COLO829 (cell line): ENCODE measurements at places on chromosomes 13 and 19.

GRCh38 chr19:16012552-16012951, 63.7 kb upstream of the TPM4 start:
- no peak for DNase-seq

GRCh38 chr13:103410002-103410401, 343.8 kb upstream of the SLC10A2 start:
- no peak for DNase-seq

- DNase-seq: no peak
Measured at GRCh38 chr13:111342721-111343120, 22.3 kb downstream of the TEX29 start.

GRCh38 chr19:35281303-35281702, 1.0 kb upstream of the HAMP start:
- no peak for DNase-seq

DNA sequence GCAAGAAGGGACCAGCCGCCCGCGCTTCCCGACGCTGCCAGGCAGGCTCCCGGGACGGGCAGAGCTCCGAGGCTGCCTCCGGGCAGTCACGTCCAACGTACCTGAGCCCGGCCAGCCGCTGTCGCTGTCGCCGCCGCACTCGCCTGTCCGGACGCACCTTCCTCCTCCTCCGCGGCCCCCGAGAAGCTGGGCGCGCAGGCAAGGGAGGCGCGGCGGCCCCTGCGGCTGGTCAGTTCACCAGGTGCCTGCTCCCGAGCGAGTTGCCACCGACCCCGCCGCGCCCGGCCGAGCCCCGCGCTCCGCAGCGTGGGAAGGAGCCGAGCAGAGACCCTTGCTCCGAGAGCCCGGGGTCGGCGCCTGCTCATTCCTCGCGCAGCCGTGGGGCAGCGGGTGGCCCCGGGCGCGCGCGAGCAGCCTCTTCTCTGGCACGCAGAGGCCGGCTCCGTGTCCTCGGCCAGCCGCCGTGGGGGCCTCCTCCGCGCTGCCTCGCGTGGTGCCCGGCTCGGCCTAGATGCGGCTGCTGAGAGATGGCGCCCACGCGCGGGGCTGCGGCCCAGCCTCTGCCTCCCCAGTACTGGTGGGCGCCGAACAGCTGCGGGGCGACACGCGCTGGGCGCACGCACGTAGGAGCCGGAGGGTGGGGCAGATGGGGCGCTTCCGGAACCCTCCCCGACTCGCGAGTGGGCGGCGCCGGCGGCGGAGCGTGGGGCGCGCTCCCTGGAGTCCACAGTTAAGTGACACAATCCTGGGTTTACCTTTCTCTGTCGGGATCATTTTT, 419.4 kb downstream of the UQCRFS1 start:
- DNase-seq: no peak

DNA sequence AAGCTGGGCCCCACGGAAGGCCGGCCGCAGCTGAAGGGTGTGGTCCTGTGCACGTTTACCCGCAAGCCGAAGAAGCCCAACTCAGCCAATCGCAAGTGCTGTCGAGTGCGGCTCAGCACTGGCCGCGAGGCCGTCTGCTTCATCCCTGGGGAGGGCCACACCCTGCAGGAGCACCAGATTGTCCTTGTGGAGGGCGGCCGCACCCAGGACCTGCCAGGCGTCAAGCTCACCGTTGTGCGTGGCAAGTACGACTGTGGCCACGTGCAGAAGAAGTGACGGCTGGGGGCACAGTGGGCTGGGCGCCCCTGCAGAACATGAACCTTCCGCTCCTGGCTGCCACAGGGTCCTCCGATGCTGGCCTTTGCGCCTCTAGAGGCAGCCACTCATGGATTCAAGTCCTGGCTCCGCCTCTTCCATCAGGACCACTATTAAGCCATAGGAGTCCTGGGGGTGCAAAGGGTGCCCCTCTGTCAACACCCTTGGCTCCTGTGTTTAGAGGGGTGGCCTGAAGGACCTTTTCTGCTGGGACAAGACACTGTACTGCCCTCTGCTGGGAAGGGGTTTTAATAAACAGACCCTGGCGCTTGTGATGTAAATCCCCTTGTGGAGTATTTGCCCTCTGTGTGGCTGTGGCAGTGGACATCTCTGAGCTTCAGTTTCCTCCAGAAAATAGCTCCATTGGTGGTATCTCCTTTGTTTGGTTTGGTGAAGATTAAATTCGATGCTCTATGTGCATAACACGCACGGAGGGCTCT, 1.9 kb downstream of the MRPS12 start:
- DNase-seq: no peak

GRCh38 chr19:952680-953444, 27.0 kb downstream of the ARID3A start:
- DNase-seq: no peak

DNA sequence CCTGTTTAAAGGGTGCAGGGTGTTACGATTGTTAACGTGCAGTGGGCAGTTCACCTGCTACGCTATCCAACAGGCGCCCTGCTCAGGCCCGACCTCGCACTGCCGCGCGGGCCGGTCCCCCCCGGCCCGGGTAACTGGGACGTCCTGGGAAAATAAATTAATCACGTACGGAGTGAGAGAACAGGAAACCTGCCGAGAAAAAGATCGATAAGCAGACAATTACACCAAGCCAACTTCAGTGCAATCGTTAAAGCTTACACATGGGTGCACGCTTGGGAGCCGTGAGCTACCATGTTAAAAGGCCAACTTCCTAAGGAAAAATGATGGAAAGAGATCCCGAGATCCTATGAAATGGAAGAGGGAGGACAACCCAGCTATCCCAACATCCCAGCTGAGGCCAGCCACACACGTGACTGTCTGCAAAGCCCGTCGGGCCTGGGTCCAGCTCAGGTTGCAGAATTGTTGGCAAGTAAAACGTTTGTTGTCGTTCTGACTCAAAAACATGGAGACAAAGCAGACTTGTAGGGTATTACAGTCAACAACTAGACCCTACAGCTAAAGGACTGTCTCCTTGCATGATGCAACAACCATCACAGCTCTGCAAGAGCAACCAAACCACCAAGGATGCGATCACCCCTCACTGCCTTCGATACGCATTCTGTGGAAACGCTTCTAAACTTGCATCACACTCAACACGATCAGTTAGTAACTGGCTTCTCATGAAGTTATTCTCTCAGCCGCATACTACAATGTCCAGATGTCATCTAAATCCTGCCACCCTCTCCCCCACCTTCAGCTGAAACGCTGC, 741 bp upstream of the TUBGCP3 start:
- no peak for DNase-seq

DNA sequence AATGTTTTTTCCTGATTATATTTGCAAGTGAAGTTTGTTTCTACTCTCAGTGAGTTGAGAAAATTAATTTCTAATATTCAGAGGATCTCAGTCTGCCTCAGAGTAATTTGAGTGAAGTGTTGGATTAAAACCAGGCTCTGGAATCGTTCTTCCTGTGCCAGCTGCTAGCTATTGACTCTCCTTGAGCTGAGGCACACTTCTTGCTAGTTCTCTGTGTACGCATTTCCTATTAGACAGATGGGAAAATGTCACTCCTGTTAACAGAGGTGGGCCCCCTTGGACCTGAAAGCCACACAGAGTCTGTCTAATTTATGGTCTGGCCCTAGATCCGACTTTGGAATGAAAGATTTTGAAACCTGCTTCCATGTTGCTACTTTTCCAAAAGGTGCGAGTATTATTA, 107.6 kb upstream of the RNF113B start:
- DNase-seq: no peak

- DNase-seq: peak; percentile 41
Measured at GRCh38 chr19:45016388-45017314, 15.4 kb downstream of the RELB start.

DNA sequence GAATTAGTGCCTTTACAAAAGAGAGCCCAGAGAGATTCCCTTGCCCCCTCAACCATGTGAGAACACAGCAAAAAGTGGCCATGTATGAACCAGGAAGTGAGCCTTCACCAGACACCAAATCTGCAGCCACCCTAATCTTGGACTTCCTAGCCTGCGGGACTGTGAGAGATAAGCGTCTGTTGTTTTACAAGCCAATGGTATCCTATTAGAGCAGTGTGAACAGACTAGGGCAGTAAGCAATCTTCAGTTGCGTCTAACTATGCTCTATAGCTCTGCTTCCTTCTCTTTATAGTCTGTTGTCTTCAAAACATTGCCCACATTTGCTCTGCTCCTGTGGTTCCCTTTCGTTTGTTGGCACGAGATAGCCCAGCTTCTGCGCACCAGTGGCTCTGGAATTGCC, 109.5 kb upstream of the FNDC3A start:
- DNase-seq: no peak

GRCh38 chr19:5592531-5593342, 25.0 kb upstream of the TINCR start:
- no peak for DNase-seq

DNA sequence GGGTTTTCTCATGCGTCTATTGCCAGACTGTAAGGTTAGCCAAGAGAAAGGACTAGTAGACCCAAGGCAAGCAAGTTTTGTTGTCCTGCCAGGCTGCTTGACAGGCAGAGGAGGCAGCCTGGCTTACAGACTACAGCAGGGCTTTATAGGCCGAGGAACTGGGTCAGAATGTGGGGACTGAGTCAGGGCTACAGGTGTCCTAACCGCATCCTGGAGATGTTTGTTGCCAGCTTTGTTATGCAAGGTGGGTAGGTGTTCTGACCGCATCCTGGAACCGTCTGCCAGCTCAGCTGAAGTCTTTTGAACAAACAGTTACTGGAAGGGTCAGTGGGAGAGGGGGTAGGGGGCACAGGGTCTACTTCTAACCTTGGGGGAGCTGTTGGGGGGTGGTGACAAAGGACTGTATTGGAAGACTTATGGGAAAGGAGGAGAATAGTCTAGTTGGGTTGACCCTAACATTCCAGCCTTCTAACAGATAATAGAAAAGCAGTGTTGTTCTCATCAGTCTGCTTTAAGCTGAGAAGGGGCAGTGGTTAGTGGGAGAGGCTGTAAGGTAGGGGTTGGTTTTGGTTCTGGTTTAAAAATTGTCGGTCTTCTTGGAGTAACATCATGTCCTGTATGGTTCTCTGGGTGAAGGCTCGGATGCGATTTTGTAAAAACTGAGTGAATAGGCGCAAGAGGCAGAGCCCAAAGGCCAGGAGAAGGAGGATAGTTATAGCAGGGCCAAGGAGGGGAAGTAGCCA, 913.8 kb upstream of the SLITRK5 start:
- no peak for DNase-seq

GRCh38 chr19:44696939-44697669, 1.8 kb upstream of the CEACAM16 start:
- DNase-seq: no peak

DNA sequence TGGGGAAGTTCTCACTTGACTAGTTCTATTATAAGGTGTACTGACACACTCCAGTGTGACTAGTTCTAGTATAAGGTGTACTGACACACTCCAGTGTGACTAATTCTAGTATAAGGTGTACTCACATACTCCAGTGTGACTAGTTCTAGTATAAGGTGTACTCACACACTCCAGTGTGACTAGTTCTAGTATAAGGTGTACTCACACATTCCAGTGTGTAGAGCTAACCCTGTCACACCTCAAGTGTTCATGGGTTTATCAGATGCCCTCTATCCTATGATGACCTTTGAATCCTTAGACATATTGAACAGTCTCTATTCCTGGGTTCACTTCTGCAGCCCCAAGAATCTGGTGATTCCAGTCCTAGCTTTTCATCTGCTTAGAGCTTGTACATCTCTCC, 54.6 kb upstream of the MYO16 start:
- no peak for DNase-seq

DNA sequence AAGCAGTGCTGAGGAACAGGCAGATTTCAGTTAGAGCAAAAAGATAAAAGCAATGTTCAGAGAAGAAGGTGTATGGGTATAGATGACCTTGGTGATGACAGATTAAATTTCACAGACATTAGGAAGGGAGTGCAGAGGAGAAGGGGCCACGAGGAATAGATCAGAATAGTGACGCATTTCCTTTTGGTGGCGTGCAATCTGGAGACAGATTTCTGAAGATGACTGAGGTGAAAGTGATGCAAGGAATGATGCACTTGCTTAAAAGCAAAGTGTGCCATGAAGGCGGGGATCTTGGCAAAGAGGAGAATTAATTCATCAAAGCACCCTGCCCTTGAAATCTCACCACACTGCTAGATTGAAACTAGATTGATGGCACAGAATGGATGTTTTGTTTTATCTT, 202.4 kb downstream of the ITGBL1 start:
- DNase-seq: no peak

DNA sequence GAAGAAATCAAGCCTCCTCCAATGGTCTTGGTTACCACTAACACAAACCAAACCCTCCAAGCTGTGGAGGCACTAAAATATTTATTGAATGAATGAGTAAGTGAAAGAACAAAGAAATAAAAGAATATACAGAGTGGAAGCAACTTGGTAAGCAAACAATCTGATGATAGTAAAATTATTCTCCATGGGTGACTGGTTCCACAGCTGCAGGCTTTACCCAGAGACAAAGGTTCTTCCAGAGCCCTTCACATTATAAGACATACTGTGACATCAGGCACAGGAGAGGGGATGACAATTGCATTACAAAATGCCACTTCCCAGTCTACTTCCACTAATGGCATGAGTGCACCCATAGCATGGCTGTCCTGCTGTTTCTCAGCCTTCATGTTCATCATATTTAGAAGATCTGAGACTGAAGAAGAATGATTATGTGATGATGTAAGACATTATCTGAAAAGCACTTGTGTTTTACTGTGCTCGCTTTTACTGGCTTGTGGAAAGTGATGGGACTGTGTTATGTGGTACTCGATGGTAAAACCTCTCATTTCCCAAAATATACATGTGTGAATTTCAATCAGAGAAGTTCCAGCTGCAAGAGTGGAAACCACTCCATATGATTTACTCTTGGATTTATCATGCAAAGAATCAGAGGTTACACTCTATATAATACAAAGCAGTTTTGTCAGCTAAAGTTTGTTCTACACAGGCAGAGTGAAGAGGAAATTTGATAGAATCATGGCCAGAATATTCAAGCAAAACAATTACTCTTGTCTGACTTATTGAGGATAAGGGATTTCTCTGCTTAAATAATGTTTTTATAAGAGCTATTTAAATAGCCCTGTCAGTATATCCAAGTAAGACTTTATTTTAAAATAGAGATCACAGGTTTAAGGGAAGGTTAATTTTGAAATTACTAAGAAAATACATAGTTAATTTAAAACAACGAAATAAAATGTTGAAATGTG, 220.2 kb upstream of the NBEA start:
- DNase-seq: no peak

DNA sequence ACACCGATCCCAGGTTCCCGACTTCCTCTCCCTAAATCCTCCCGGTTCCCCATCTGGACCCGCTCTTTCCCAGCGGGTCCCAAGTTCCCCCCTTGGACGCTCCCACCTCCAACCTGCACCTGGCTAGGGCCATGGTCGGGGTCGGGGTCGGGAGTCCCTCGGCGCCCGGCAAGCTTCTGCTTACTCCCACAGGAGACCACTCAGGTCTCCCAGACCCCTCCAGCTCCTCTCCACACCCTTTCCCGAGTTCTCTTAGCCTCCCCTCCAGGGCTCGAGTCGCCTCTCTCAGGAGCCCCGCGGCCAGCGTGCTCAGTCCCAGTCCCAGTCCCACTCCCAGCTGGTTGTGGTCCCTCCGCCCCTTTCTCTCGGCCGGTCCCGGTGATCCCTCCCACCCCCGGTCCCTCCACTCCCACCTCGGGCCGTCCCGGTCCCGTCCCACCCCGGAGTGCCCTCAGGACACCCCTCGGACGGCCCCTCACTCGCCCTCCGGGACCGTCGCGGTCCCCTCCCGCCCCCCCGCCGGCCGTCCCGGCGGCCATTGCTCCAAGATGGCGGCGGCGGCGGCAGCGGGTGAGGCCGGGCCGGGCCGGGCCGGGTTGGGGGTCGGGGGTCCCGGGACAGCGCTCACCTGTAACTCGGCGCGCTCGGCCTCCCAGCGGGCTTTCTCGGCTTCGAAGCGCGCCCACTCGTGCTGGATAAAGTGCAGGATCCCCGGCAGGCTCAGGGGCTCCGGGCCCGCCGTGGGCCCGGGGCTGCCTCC, at the start of gene FKRP:
TSS of gene FKRP (plus strand) at position 537 of the 760 bp plus-strand sequence. CDS start 9,394 bp downstream, outside the sequence.
- DNase-seq: no peak
